CD14-positive monocyte (primary cell): ENCODE measurements at places on chromosomes 3 and 15. TPM values are rescaled to one million over a fixed set of nuclear protein-coding genes. Genes with fewer than 3 reads are reported as not detected.

Gene VEPH1
- polyA plus RNA-seq, result not detected

Gene SLC6A11
- polyA plus RNA-seq, result not detected in 2 replicates

Gene UBAP1L
- not detected for polyA plus RNA-seq

- DNase-seq, result peak; percentile 17
Measured at GRCh38 chr15:69693059-69693458, 240.4 kb downstream of the RPLP1 start.

- DNase-seq, result no peak
Measured at GRCh38 chr15:64583983-64584382, 123.6 kb downstream of the ZNF609 start.

DNA sequence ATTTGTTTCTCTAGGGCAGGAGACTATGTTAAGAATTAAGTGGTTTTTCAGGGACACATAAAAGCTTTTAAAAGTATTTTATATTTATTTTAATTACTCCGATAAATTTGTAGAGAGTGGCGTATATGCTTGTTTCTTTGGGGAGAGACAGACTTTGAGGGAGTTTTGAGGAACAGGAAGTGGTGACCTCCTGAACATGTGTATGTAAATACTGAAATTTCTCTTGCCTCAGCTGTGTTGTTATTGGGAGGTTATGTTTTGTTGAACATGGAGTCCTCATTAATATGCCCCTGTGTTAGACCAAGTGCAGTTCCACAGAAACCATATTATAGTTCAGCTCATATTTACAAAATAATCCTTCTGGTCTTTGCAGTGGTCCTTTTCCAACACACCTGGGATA is 41.8 kb upstream of the UTS2B start:
- peak; percentile 0 for DNase-seq

DNA sequence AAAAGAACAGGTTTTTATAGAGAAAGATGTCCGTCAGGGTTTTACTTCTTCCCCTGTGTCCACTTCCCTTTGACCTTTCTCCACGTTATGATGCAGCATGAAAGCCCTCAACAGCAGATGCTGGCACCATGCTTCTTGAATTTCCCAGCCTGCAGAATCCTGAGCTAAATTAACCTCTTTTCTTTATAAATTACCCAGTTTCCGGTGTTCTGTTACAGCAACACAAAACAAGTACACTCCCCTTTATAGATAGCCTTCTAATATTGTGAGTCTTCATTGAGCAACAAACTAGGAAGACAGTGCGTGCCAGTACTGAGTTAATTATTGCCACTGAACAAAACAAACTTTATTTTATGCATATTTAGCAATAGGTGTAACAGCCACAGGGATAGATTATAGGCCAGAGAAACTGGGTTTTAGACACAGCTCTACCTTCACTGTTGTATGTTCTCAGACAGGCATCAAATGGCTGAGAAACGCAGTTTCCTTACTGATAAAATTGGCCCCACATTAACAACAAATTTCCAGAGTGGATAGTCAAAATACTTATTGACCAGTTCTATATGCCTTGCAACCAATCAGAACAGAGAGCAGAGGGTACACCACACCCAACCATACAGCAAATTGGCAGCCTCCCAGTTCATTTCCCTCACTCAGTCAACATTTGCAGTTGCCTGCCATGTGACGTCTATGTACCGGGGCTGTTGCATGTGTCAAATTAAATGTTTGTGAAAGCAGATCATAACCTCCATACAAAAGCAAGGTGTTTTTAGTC is 14.4 kb upstream of the TBL1XR1 start:
- DNase-seq, result no peak

DNA sequence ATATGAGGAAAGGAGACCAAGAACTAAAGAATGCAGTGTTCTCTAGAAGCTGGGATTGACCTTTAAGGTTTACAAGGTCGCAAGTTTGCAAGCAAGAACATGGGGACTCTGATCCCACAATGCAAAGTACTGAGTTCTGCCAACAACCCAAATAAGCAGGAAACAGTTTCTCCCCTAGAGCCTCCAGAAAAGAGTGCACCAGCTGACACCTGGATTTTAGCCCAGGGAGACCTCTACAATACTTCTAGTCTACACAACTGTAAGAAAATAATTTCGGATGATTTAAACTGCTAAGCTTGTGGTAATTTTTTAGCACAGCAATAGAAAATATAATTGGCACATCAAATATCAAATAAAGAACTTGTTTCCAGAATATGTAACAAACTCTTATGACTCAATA is 46.4 kb downstream of the EHHADH start:
- no peak for DNase-seq

DNA sequence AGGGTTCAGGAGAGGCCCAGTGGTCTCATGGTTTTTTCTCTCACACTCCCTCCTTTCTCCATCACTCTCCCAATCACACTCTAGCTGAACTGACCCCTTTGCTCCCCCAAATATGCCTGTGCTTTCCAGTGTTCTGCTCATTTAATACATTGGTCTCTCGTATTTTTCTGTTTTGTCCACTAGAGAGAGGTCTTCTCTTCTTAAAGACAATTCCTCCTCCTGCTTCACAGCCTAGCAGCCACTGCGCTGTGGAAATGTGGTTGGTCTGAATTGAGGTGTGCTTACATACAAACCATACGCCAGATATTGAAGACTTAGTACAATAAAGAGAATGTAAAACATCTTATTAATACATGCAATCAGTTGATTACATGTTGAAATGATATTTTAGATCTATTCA is 60.6 kb upstream of the XCR1 start:
- peak; percentile 82 for DNase-seq

DNA sequence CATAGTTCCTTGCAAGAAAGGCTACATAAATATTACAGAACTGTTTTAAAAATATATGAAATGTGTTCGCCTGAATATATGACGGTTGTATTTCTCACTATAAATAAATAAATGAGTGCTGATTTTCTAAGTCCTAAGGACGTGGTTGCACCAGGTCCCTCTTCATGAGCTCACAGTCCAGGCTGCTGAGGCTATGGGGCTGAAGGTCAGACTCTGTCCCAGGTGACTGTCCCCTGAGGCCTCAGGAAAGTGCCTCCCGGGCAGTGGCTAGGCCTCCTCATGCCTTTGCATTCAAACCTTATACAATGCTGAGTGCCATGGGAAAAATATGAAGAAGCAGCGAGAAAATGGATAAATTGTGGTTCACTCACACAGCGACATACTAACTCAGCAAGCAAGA is 43.5 kb upstream of the SSR3 start:
- no peak for DNase-seq

DNA sequence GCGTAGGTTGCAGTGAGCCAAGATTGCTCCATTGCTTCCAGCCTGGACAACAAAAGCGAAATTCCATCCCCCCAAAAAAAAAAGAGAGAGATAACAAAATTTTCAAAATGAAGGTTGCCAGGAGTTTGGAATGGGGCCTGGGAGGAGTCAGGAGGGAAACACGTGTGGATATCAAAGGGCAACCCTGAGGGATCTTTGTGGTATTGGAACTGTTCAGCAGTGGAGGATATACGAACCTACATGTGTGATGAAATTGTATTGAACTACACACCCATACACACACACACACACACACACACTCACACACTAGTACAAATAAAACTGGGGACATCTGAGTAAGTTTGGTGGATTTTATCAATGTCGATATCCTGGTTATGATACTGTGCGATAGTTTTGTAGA is 61.8 kb downstream of the RBPMS2 start:
- no peak for DNase-seq

- DNase-seq, result no peak
Measured at GRCh38 chr3:49461443-49462171, 8.5 kb upstream of the DAG1 start.
